ENCODE measurements at places on chromosomes 6 and 20.
A peak's percentile ranks its signal among the peaks of the same experiment; 100 is the strongest.

GRCh38 chr6:53506872-53507271, 38.0 kb downstream of the GCLC start:
- DNase-seq, result no peak

DNA sequence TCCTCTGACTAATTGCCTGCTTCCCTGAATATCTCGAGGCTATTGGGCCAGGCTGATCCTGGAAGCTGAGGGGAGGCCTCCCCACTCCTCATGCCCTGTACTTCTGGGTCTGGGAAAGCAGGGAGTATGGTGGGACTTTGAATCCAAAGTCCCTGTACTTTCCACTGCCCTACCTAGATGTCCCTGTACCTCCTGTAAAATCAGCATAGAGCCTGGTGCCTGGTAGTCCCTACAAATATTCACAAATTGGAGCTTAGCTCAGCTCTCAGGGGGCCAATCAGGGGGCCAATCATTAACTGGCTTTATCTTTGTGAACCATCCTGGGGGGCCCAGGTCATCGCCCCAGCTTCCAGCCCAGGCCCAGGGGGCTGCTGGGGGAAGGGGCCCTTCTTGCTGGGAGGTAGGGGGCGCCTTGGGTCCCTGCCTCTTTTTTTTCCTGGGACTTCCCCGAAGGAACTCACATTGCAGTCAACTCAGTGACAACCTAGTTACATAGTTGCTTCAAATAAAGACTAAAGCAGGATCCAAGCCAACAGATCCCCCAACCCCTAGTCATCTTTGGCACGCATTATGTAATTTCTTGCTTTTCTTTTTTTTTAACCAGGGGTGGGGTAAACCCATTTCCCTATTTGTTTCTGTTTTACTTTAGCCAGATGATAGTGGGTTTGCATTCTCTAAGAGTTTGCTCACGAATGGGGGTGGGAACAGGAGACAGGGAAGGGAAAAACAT, 6.9 kb upstream of the VEGFA start:
- no peak for DNase-seq

- no peak for DNase-seq
Measured at GRCh38 chr6:150413198-150413597, 44.4 kb downstream of the IYD start.

- DNase-seq, result no peak
Measured at GRCh38 chr6:136033416-136033815, 181.9 kb downstream of the PDE7B start.

- DNase-seq, result no peak
Measured at GRCh38 chr20:1652960-1653359, 4.6 kb downstream of the SIRPG start.

DNA sequence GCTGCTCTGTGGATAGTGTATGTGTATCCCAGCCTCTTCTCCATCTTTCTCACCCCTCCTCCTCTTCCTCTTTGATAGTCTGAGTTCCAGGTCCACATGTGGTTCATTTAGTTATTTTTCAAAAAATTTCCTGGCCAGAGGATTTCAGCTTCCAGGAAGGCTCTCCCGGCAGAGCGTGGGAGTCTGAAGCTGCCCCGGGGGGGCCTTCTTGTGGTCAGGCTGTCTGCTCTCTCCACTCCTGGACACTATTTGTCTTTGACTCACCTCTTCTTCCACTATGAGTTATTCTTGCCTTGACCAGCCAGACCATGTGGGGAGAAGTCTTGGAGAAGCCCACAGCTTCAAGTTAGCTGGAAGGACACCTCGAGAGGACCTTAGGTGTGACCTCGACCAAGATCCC, 258.8 kb downstream of the CDC5L start:
- DNase-seq, result no peak

DNA sequence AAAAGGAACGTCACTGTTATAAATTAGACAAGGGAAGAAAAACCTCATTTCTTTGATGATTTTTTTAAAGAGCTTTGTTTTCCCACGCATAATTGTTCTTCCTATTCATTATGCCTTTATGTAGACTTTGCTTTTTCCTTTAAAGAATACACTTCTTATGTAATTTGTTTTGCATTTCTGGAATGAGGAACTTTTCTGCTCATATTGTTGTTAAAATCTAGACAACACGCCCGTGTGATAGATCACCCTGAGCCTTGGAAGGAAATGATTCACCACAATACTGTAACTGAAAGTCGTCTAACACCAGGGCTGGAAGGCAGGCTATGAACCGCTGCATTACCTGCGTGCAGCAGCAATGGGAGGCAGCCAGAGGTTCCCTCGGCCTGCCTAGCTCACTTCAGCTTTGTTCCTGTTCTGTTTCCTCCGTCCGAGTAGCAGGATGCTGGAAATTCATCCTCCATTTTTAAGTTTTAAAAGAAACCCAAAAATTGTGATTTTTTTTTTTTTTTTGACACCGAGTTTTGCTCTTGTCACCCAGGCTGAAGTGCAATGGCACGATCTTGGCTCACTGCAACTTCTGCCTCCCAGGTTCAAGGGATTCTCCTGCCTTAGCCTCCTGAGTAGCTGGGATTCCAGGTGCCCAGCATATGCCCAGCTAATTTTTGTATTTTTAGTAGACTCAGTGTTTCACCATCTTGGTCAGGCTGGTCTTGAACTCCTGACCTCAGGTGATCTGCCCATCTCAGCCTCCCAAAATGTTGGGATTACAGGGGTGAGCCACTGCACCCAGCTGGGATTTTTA, 49.6 kb upstream of the ZNF217 start:
- peak; percentile 52 for DNase-seq

DNA sequence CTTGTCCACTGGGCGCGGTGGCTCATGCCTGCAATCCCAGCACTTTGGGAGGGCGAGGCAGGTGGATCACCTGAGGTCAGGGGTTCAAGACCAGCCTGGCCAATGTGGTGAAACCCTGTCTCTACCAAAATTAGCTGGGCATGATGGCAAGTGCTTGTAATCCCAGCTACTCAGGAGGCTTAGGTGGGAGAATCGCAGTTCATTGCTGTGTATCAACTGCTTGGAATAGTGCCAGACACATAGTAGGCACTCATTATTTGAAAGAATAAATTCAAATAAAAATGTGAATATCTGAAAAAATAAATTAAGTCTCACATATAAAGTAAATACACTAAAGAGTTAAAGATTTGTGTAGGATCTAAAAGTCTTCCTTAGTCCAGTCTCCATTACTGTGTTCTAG, 1.9 kb downstream of the PAK1IP1 start:
- DNase-seq, result no peak

GRCh38 chr6:10528158-10528981, 7.2 kb downstream of the GCNT2 start:
- no peak for DNase-seq

DNA sequence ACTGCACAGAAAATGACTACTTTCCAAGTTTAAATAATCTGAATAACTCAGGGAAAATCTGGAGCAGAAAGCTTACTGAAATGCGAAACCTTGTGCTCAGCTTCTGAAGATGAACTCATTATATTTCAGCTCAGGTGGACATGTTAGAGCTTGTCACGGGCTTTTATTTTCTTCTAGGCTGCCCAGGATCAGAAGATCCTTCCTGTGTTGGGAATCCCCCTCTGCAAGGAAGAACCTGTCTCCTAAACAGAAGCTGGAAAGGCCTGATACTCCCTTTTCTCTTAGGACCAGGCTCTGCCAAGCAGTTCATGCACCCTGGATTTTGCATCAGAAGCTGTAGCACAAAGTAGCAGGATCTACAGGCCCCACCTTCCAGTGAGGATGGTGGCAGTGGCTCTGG, 5.1 kb upstream of the SLC2A12 start:
- DNase-seq, result no peak
